ENCODE measurements at places on chromosomes 5 and 9.
A peak's percentile ranks its signal among the peaks of the same experiment; 100 is the strongest.

- DNase-seq = no peak
These were observed 156.6 kb downstream of the MPDZ start for GRCh38 chr9:13122756-13123369.

GRCh38 chr9:13078164-13078563 is 201.3 kb downstream of the MPDZ start:
- DNase-seq = no peak

DNA sequence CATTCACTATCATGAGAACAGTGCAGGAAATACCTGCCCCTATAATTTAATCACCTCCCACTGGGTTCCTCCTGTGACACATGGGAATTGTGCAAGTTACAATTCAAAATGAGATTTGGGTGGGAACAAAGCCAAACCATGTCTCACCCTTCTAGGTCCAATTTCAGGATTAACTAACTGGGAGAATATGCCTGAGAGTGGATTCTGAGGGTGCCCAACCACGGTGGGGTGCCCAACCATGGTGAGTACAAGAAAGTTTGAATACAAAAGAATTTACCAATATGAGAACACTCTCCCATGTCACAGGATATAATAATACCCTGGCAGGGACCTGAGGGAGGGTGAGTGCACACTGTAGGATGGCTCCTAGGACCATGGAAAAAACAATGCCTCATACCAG is 17.2 kb upstream of the GDA start:
- DNase-seq = no peak

- DNase-seq = no peak
These were observed 2.2 kb upstream of the PRR7 start for GRCh38 chr5:177444106-177445051.

DNA sequence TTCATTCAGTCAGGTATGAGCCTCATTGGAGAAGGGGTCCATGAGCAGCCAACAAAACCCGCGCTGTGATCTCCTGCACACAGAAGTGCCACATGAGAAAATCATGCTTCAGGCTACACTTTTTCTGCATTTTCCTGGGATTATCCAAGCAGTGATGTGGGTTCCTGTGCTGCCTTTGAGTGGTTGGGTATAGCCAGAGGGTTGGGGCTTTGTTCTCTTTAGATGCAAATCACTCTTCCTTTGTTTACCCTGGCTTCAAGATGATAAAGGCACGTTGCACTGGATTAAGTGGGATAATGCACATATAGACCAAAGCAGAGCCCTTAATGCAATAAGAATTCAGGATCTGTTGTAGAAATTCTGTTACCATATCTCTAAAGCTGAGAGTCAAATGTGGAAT is 18.7 kb downstream of the ECM2 start:
- no peak for DNase-seq

GRCh38 chr5:138720840-138721239 is 32.4 kb upstream of the CTNNA1 start:
- DNase-seq = no peak

DNA sequence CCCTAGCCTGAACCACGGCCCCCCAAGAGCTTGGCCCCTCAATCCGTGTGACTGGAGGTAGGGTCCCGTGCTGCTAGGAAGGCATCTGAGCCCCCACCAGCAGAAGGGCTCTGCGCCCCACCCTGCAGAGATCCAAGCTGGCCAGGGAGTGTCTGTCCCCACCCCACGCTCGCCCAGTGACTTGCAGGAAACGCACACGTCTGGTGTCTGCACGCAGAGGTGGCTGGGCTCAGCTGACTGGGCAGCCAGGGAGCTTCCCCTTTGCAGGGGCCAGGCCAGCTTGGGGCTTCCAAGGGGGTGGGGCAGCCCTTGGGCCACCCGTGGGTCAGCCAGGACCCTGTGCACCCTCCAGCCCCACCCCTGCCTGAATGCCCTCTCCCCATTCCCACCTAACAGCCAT is 24.3 kb downstream of the NOTCH1 start:
- no peak for DNase-seq

- no peak for DNase-seq
These were observed 5.0 kb downstream of the NSMF start for GRCh38 chr9:137454145-137454596.

DNA sequence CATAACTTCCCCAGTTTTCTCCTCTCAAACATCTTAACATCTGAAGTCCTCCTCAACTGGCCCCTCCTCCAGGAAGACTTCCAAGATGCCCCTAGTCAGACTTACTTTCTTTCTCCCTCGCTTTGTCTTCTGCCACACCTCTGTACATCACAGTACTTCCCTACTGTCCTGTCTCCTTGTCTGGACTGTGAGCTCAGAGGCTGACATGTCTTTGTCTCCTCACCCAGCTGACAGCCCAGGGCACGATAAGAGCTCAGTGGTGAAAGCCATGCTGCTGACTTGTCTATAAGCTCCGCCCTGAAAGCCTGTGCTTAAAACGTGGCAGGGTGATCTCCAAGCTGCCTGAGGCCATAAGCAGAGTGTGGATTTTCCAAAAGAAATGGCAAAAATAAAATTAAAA is 33.0 kb upstream of the SLC25A51 start:
- no peak for DNase-seq

- DNase-seq = no peak
These were observed 378.0 kb downstream of the MLLT3 start for GRCh38 chr9:20244271-20244670.

GRCh38 chr5:149938791-149939358 is 5.7 kb downstream of the PDE6A start:
- DNase-seq = no peak

GRCh38 chr5:83471405-83472212 is at the start of gene VCAN:
Gene VCAN, plus strand, starts transcription at chr5:83471744. Its CDS starts 11,775 bp downstream, at chr5:83483519.
- no peak for DNase-seq

GRCh38 chr5:44046619-44047364 is 342.4 kb downstream of the FGF10 start:
- DNase-seq = no peak

DNA sequence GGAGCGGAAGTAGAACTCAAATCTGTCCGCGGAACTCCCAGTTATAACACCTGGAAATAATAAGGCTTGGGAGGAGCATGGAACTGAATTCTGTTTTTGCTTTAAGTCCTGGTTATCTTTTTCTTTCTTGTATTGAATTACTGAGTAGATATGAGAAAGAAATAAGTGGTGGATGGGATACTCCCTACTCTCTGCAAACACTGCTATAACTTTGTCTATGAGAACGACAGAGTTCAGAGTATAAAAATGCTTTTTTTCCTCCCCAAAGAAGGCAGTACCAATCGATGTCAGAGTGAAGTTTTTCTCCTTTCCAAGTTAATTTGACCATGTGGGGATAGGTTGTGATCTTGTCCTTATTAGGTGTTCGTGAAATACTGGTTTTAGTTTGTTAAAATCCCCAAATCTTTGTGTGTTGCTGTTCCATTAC is 1.2 kb downstream of the RIC1 start:
- DNase-seq = no peak

- DNase-seq = no peak
These were observed 159.3 kb upstream of the TLX3 start for GRCh38 chr5:171149772-171150171.

- DNase-seq = no peak
These were observed 308.5 kb downstream of the ADGRV1 start for GRCh38 chr5:90866915-90867731.

DNA sequence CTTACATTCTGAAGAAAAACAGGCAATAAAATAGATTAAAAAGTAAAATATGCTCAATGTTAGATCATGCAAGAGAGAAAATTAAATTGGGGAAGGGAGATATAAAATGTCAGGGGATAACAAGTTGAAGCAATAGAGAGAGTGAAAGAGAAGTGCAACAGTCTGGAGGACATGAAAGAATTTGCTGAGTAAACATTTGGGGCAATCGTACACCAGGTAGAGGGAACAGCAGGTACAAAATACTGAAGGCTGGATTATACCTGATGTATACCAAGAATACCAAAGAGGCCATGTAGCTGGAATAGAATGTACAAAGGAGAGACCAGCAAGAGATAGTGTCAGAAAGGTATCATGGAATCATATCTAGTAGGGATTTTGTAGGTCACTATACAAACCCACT is 300.8 kb downstream of the DNAH5 start:
- no peak for DNase-seq

GRCh38 chr5:18370531-18370930 is 736.3 kb downstream of the TAF11L14 start:
- no peak for DNase-seq

- peak; percentile 7 for DNase-seq
These were observed 1.1 kb downstream of the SRD5A1 start for GRCh38 chr5:6634306-6634705.

- DNase-seq = no peak
These were observed 68.2 kb upstream of the AGXT2 start for GRCh38 chr5:35115920-35116319.

- DNase-seq = no peak
These were observed 15.2 kb downstream of the VCP start for GRCh38 chr9:35057271-35057620.

GRCh38 chr9:35993976-35994720 is 36.2 kb upstream of the OR2S2 start:
- DNase-seq = no peak

- no peak for DNase-seq
These were observed 204.5 kb downstream of the RGS3 start for GRCh38 chr9:113668061-113668460.

GRCh38 chr9:130860458-130861316 is 25.6 kb downstream of the ABL1 start:
- no peak for DNase-seq

- DNase-seq = no peak
These were observed 860.1 kb upstream of the TYRP1 start for GRCh38 chr9:11833056-11833455.

DNA sequence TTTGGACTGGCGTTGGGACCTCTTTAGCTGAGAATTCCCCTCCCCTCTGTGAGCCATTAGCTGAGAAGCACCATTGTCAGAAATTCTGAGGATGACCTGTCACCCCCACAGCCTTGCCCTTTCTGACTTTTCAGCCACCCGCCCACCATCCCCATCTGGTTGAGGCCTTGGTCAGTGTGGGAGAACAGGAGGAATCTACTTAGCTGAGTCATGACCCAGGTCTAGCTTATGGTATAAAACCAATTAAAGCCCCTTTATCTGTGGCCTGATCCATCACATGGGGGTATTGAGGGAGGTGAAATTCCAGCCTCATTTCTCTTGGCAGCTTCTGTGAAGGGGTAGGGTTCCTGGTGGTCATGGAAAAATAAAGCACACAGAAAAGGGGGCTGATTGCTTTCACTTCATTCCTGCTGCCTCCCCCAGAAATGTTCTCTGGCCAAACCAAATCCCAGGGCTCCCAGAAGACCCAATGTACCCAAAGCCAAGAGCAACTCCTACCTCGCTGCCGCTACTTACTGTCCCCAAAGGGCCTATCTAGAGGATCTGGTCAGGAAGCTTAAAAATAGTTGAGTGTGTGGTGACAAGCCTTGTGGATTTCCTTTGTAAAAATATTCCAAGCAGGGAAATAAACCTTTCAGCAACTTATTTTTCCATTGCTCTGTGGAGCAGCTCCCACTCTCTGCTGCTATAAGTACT is 174.8 kb upstream of the TNC start:
- no peak for DNase-seq

DNA sequence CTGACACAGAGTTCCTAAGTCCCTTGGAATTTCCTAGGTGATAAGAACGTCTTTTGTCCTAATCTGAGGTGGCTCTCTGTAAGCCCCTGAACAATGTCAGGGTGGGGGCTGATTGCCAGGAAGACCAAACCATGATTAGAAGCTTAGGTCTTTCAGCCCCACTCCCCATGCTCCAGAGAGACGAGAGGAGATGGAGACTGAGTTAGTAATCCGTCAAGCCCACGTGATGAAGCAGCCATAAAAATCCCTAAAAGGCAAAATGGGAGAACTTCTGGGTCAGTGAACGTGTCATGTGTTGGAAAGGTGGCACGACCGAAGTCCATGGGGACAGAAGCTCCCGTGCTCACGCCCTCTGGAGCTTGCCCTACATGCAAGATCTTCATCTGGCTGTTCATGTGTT is 85.6 kb downstream of the RAD23B start:
- no peak for DNase-seq

- DNase-seq = no peak
These were observed 5.7 kb downstream of the B4GALT7 start for GRCh38 chr5:177605667-177606066.

DNA sequence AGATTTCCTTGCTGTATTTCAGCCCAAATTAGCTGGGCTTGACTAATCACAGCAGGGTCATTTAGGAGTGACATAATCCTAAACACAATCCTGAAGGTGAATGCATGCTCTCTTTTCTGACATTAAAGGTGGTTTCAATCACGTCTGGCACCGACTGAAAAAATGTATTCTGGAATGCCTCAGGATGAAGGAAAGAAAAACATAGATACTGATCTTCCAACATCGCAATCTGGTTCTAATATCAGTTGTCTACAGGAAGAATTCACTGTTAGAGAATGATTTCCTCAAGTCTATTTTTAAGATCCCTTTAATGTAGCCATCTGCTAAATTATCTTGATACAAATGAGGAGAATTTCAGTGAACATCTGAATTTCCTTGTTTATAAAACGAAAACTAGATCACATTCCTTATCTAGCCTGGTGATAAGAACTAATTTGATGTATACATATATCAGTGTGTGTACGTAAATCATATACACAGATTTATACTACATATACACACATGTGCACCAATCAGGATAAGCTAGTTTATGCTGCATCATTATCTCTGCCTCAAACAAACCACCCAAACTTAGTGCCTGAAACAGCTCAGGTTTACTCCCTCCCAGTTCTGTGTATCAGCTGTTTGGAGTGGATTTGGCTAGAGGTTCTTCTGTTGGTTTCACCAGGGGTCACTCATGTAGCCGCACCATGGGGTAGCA is 31.3 kb upstream of the TAS2R1 start:
- no peak for DNase-seq

GRCh38 chr5:141683596-141684141 is 1.6 kb upstream of the ARAP3 start:
- no peak for DNase-seq

- DNase-seq = no peak
These were observed 132.0 kb upstream of the GRIA1 start for GRCh38 chr5:153358315-153358976.

DNA sequence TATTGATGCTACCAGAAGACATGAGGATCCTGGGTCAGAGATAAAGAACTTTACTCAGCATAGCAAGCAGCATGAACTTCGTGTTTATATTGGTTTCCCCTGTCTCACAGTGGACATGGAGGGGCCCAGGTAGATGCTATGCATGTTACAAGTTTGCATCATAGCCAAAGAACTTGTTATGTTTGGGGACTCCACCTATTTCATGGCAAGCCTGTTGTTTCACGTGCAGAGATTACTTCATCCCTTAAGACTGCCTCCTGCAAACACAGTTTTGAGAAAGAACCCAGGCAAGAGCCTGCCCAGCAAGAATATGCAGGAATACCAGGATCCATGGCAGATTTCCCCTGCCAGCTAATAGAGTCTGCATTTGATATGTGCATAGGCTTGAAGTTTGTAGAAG is 68.4 kb downstream of the RCL1 start:
- no peak for DNase-seq

- DNase-seq = no peak
These were observed 69.4 kb upstream of the COL5A1 start for GRCh38 chr9:134571946-134572917.

DNA sequence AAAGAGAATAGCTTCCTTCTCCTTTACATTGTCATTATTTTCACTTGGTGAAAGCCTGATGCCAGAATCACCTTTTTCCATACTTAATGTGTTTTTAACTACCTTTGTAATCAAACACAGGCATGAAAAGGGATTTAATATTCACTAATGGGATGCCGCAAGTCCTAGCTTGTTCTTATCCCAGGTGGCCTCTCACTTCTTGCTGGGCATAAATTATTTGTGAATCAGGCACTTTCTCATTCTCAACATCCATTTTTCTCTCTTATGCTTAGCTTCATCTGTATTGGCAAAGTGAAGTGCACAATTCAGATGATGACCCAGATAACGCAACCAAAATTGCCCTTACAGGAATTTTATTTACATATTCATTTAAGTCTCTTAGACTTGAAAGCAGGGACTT is 10.9 kb downstream of the ACTL7B start:
- no peak for DNase-seq
